Dorsolateral prefrontal cortex (tissue), 122 donors: ENCODE measurements at places on chromosomes 5 and 9.

GRCh38 chr5:113162770-113163169 lies 186.2 kb downstream of the DCP2 start:
- DNase-seq, result no peak

DNA sequence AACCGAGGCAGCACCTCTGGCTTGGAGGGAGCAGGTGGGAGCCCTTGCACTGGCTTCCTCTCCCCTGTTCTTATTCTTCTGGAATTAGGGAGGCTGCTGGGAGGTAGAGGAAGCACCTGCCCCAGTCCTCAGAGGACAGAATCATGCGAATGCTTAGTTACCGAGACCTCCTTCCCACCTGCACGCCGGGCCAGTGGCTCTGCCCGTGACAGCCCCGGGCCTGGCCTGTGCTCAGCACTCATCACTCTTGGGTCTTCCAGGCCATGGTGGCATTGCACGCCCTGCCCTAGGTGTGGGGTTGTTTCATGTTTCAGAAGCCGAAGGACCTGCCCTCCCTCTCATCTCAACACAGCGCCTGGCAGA lies 45.3 kb upstream of the NKD2 start:
- no peak for DNase-seq

GRCh38 chr5:173602423-173602822 lies 14.0 kb downstream of the BOD1 start:
- DNase-seq, result no peak

DNA sequence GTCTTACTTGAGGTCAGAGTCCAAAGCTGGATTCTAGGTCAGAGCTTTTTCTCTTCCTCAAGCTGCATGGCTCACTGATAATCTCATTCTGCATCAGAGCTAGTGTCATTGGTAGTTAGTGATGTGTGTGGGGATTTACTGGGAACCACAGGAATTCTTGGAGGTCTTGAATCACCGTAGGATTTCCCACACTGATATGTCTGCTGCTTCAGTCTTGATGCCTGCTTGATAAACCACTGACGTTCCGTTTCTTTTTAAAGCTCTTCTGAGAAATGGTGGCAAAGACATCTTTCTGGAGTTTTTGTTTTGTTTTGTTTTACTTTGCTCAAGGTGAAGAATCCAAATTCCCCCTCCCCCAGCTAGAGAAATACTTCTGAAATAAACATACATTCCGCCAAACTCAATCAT lies 1.2 kb upstream of the GARIN3 start:
- no peak for DNase-seq

DNA sequence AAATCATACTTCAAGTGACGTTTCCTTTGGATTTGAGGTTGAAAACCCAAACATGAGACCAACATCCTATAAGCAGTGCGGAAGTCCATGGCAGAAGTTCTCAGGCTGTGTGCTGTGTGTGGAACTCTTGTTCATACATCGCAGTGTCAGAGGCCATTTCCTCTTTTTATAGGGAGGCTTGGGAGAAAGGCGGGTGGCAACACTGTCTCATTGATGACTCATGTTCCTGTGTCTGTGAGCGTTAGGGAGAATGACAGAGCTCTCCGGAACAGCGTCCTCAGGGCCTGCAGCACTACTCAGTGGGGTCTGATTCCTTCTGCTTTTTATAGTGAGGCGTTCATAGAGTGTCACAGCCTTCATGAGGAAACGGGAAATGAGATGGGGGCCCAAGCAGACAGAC lies 98.8 kb upstream of the BASP1 start:
- peak; percentile 40 for DNase-seq

DNA sequence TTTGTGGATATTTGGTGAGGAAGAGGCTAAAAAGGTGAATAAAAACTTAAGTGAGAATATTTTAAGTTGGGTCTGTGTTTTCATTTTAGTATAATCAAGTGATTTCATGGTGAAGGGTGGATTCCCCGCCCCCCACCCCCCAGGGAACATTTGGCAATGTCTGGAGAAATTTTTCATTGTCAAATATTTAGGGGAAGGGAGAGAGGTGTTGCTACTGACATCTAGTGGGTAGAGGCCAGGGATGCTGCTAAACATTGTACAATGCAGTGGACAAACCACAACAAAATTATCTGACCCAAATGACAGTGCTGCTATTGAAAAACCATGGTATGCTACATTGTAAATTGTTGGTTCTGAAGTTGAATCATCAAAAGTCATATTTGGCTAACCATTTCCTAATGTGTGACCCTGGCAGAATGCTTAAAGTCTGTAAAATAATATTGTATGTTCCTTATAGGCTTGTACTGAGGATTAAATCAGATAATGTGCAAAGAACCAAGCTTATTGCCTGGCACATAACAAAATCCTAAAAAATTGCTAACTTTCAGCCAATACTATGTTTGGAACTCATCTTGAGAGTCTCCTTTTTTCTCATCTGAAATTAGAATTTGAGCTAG lies 5.6 kb downstream of the C5orf24 start:
- no peak for DNase-seq

GRCh38 chr9:111992523-111992922 lies 95.9 kb downstream of the UGCG start:
- DNase-seq, result no peak

GRCh38 chr9:15512889-15513288 lies 2.1 kb upstream of the PSIP1 start:
- DNase-seq, result no peak

GRCh38 chr5:14177634-14178033 lies 34.5 kb downstream of the TRIO start:
- no peak for DNase-seq

DNA sequence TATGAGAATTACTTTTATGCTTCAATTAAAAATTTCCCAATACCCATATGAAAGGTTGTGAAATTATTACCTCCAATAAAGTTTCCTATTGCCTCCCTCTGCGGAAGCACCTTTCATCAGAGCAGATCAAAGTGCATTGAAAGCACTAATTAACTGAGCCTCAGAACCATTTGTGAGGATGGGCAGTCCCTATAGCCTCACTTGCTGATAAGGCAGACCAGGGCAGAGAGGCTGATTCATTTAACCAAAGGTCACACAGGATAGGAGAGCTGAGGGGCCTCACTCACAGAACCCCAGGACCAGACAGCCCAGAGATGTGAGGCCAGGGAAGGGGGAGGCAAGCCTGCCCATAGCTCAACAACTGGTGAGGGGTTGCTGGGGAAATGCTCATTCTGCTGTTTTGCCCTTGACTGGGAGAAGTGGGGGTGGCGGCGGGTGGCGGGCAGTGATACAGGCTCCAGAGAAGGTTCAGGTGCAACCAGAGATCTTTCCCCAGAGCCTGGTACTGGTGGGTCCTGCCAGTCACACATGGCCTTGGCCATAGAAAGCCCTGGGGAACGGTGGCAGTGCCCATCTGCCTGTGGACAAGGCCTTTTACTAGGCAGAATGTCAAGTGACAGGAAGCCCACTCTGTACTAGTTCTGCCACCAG lies 57.9 kb downstream of the MACROH2A1 start:
- DNase-seq, result no peak

GRCh38 chr9:5393497-5393896 lies 44.2 kb downstream of the PLGRKT start:
- no peak for DNase-seq

GRCh38 chr5:175261037-175261436 lies 182.9 kb downstream of the DRD1 start:
- no peak for DNase-seq

DNA sequence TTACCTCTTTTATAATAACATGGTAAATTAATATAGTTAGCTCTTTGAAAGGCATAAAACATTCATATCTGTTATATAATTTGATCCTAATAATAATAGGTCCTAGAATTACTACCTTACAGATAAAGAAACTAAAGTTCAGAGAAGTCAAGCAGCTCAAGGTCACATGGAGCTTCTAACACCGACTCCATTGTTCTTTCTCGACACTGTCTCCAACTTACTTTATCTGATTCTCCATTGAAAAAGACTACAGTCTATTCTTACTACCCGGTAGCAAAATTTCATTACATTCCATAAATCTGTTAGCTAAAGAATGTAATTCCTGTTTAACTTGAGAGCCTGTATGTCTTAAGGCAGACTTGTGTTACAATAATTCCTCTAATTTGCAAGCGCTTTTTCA lies 96.3 kb upstream of the TMEM161B start:
- DNase-seq, result no peak

DNA sequence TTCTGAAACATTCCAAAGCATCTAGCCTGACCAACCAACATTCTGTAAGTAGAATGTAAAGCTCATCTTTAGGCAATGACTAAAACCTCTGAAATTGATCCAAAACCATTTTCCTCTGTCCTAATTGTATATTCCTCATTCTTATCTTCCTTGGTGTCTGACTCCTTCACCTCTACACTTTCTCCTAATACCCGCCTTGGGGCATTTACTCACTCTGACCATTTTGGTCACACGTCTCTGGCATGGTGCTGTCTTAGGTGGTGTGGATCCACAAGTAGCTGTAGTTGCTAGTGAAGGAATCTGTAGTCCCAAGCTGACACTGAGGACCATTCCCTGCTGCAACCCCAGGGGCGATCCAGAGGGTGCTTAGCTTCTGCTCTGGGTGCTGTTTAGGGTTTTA lies 40.8 kb upstream of the LMNB1 start:
- DNase-seq, result no peak

DNA sequence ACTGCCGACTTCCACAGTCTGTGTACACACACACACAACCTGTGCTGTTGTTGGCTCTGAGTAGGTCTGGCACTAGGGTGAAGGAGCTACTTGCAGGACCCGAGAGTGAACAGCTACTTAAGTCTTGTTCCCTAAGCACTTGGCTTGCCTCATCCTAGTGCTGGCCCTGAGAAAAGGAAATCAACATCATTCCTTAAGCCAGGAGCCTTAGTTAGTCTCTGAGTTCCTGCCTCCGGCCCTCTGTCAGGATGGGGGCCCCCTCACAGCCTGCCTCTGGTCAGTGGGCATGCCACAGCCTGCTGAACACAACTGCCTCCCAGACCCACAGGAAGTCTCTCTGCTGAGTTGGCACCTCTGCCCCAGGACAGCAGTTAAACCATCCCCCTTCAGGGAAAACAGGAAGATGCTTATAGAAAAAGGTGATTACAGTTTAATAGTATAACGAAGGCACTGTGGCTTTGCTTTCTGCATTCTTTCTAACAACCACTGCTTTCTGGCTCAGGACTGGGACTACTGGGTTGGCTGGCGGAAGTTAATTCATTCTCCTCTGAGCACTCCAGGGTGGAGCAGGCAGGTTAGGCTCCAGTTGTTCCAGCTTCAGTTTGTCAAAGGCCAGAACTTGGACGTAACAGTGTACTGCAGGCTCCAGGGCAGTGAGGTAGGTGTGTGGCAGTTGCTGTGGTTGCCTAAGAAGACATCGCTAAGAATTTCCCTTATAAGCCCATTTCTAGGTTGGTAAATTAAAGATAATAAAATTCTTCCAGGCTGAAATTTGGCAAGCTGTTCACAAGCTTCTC lies 2.8 kb downstream of the MAMDC2 start:
- no peak for DNase-seq

DNA sequence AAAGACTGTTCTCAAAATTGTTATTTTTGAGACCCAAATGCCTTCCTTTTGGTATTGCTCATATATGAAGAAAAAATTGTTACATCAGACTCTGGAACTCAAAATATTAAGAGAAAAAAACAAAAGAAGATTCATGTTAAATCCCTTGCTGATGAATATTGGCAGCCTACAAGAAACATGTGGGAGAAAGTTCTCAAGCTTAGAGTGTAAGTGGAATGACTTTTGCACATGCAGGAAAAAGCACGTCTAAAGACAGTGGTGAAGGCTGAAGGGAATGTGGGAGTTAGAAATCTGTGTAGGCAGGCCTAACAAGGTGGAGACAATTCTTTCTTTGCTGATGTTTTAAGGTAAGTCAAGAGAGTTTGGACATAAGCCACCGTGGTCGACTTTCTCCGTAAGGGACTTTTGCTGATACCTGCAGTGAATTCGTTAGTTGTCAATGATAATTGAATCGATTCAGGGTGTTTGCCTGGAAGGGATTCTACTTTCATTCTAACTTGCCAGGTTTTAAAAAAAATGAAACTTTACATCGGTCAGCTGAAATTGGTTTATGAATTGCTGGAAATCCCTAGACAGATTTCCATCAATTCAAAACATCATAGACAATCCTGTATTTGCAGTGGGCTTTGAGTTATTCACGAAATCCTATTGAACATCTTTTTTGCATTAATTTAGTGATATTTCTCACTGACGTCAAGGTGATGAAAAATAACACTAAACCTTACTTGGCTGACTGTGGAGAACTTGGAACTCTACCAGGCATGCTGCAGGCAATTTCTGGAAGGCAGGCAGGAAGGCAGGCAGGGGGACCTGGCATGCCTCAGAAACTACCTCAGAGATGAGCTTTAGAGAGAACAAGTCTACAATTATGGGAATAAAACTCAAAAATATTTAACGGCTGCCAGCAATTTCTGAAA lies 359.1 kb upstream of the ADAMTSL1 start:
- no peak for DNase-seq

DNA sequence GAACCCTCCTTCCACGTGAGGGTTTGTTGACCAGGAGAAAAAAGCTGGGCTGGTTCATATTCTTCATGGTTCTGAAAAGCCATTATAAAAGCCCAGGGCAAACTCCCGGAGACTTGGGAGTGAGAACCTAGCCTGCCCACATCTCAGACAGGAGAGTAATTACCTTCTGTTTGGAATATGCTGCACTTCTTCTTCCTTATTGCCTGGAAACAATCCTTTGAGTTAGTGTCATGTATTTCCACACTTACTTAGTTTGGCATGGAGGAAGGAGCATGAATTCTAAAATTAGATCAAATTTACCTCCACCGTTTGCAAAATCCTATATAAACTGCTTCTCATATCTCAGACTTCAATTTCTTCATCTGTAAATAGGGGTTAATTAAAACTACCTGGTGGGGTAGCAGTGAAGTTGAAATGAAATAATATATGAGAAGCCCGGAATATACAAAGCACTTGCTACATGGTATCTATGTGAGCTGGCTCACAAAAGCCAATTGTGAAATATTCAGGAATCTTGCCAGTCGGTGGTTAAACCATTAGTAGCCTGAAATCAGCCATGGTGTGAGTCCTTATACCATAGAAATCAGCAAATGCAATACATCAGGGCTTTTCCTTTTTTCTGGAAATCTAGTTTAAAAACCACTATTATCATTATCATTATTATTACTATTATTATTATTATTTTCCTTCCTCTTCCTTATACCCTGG lies 140.0 kb upstream of the RAD23B start:
- no peak for DNase-seq

DNA sequence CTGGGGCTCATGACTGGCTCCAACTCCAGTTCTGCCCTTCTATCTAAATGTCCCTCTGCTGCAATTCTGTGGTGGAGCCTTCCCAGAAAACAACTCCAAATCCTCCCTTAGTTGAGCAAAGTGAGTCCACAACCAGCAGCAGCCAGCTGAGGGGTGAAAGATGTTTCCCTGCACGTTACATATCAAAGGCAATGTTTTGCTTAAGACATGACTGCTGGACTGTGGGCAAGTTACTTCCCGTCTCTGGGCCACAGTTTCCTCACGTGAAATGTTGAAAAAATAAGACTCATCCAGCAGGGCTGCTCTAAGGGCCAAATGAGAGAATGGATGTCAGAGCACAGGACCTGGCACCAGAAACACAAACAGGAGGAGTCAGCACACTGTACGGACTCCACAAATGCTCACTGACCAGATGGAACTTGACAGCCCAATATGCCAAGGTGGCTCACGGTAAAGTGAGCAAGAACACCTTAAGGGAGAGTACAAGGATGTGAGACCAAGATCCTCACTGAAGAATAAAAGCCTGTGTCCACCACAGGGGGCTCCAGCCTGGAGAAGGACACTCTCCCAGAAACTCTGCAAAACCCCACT lies 138.4 kb upstream of the ABCA1 start:
- DNase-seq, result no peak
